ENCODE measurements at places on chromosomes 2 and 18.

GRCh38 chr2:98541489-98541888 is 66.8 kb downstream of the COA5 start:
- no peak for DNase-seq

- no peak for DNase-seq
These were observed 233.9 kb upstream of the HDAC4 start for GRCh38 chr2:239634769-239635168.

- no peak for DNase-seq
These were observed 343.8 kb downstream of the PID1 start for GRCh38 chr2:228927028-228928010.

- DNase-seq = no peak
These were observed 80.4 kb downstream of the MSTN start for GRCh38 chr2:189982087-189982486.

DNA sequence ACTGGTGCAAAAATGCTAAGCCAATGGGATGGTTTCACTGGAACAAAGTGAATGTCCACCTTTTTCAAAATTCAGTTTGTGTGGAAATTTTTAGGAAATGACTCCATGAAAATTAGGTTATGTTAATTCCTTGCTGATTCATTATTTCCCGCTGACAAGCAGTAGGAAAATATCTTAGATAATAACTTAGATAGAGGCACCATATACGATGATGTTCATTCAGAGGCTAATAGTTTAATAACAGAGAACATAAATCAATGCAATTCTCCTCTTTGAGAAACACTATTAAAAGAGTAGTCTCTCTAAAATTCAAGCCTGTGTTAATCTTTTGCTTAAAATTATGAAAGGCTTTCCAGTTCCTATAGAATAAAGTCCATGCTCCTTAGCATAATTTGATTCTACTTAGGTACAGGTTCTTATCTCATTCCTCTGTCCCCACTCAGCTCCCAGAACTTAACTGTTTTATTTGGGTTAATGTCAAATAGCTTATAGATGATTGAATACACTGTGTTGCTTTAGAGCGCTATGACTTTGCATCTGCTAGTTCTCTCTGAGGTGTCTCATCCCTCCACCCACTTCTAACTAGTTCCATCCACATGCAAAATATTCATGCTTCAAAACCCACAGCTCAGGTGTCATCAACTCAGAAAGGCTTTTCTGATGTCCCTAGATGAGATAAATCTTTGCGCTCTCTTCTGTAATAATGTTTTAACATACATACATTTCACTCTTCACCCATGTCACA is 503.6 kb downstream of the ERBB4 start:
- no peak for DNase-seq

- DNase-seq = no peak
These were observed 513.8 kb upstream of the POU3F3 start for GRCh38 chr2:104340162-104340561.

DNA sequence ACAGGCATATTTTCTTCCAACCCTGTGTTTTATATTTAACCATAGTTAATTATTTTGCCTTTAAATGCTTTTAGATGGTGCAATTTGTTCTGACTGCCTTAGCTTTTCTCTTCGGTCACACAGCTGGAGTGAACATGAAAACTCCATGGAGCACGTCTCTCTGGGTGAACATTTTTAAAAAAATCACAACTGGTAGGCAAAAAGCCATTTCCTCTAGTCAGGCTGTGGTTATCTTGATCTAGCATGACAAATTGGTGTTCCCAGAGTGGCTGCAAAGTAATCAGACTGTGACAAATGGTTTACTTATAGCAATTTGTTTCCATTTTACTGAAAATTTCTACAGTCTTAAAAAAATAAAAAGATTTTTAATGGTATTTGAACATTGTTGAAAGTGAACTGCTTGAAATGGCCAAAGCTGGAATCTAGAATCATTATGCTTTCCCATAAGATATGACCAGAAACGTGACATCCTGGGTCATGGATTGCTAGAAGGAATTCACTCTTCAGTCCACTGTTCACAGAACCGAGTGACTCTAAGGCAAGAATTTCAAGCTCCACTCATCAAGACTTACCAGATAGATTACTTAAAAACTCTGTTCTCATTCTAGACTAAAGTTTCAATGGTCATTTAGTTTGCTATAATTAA is 703.6 kb downstream of the CPS1 start:
- no peak for DNase-seq

- DNase-seq = no peak
These were observed 5.2 kb upstream of the COMMD1 start for GRCh38 chr2:61900281-61900680.

- no peak for DNase-seq
These were observed 1160.1 kb downstream of the RPIA start for GRCh38 chr2:89851583-89851905.

DNA sequence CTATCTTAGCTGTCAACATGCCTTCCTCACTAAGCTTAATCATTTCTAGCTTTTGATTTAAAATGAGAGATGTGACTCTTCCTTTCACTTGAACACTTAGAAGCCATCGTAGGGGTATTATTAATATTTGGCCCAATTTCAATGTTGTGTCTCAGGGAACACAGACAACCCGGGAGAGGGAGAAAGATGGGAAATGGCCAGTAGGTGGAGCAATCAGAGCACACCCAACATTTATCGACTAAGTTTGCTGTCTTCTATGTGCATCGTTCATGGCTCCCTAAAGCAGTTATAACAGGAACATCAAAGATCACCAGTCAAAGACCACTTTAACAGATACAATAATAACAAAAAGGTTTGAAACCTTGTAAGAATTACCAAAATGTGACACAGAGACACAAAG is 110.2 kb downstream of the OLA1 start:
- no peak for DNase-seq

DNA sequence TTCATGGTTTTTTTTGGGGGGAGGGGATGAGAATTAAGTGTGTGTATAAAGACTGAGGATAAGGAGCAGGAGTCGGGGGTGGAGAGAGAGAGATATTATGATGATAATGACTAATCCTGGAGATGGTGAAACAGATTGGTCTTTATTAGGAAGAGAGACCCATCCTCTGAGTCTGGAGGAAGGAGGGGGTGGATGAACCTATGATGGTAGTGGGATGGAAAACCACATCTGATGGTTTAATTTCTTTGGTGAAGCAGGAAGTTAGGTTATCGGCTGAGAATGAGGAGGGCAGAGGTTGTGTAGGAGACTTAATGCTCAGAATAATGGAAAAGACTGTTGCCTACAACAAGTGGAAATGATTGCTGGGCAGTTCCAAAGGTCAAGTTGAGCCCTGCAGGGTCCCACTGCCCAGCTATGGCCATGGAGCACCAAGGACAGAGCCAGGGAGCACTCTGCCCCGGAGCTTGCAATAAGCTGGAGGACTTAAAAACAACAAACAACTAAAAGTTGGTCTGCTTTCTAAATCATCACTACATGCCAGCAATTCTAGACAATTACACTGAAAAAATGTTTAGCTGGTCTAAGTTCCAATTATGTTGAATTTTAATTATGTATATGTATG is 7.9 kb downstream of the SLC16A14 start:
- no peak for DNase-seq

DNA sequence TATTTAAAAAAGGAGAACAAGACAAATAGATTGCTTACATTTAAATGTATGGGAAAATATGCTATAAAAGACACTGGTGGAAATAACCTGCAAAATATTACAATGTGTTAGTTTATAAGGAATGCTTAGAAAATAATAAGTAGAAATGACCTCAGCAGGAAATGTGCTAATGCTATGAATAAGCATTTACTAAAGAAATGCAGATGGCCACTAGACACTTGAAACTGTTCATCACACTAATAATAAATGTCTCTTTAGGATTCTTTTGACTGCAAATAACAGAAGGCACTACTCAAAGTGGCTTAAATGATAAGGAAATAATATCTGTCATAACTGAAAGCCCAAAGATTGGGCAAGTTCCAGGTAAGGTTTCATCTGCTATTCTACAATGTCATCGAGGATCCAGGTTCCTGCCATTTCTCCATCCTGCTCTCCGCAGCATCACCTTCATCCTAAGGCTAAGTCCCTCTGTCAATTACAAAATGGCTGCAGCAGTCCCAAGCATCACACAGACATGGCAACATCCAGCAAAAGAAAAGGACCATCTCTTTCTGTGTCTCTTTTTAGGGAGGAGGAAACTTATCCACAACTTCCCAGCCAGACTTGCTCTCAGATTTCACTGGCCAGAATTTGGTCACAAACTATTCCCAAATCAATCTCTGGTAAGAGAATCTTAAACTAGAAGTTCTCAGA is 21.9 kb downstream of the METTL8 start:
- no peak for DNase-seq

DNA sequence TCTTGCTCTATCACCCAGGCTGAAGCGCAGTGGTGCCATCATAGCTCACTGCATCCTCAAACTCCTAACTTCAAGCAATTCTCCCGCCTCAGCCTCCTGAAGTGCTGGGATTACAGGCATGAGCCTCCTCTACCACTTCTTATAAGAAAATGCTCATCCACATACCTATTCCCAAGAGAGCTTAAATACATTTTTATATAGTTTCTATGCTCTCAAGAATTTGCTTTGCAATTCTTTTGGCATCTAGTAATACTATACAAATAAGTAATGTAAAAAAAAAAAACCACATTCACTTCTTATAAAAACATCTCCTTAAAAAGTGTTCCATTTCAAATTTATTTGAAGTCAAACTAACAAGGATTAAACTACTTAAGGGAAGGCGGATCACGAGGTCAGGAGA is 197.3 kb downstream of the DNAH7 start:
- no peak for DNase-seq

DNA sequence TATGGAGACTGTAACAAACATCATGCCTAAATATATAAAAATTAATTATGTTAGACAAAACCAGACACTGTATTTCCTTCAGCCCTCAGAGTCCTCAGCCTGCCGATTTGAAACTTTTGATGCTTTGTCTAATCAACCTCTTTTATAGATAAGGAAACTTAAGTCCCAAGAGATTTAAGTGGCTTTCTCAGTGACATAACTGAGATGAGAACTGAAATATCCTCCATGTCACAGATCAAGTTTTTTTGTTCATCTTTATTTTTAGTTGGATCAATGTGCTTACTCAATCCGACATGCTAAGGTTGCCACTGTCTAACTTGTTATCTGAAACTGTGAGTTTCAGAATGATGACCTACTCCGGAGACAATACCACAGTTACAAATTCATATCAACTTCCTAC is 72.3 kb downstream of the BARD1 start:
- no peak for DNase-seq
